ENCODE measurements at places on chromosomes 16 and 17. TPM values are rescaled to one million over a fixed set of nuclear protein-coding genes. Genes with fewer than 3 reads are reported as not detected.

The ITGA2B gene
- 1.2 TPM for total RNA-seq

The KLHL11 gene
- total RNA-seq: 3.8 TPM

The ENPP7 gene
- total RNA-seq: not detected

The ZG16 gene
- total RNA-seq: not detected

The FOXL1 gene
- 1.2 TPM for total RNA-seq

The EIF4A3 gene
- total RNA-seq: 211 TPM

The SLC16A5 gene
- total RNA-seq: 36.0 TPM

The CCL1 gene
- total RNA-seq: not detected

The MT1G gene
- total RNA-seq: not detected

The SALL1 gene
- 0.09 TPM for total RNA-seq

The ST3GAL2 gene
- 20.4 TPM for total RNA-seq

The DCAF7 gene
- total RNA-seq: 64.5 TPM

The C16orf89 gene
- total RNA-seq: not detected

The KAT8 gene
- total RNA-seq: 43.1 TPM

The PPL gene
- total RNA-seq: 5.4 TPM

The COL1A1 gene
- total RNA-seq: 6.5 TPM

The PSME3 gene
- total RNA-seq: 225 TPM

The DNAH2 gene
- total RNA-seq: 0.03 TPM

The ZNF205 gene
- total RNA-seq: 10.8 TPM

The RASL10B gene
- not detected for total RNA-seq

The FBXL16 gene
- total RNA-seq: 7.7 TPM

The ITGB4 gene
- 77.6 TPM for total RNA-seq

The YBX2 gene
- total RNA-seq: 0.52 TPM

The OTOP2 gene
- total RNA-seq: not detected

The CD68 gene
- 25.6 TPM for total RNA-seq

The KRT25 gene
- not detected for total RNA-seq

The PPM1E gene
- 0.10 TPM for total RNA-seq

The NT5M gene
- 11.5 TPM for total RNA-seq

The PIK3R5 gene
- not detected for total RNA-seq

The DNASE1L2 gene
- 0.80 TPM for total RNA-seq

The TMEM220 gene
- total RNA-seq: 4.2 TPM

The CACNG1 gene
- not detected for total RNA-seq

The KRTAP16-1 gene
- not detected for total RNA-seq

The NCBP3 gene
- 32.0 TPM for total RNA-seq

The ANKRD40 gene
- total RNA-seq: 50.6 TPM

The MAP2K6 gene
- 5.4 TPM for total RNA-seq

The RNF222 gene
- not detected for total RNA-seq

The SULT1A2 gene
- not detected for total RNA-seq

The SLX1B gene
- total RNA-seq: 83.8 TPM

The CHRNE gene
- total RNA-seq: not detected

The CSH2 gene
- total RNA-seq: not detected

The EVPL gene
- 18.5 TPM for total RNA-seq

The PPP1R1B gene
- not detected for total RNA-seq

The KIF18B gene
- total RNA-seq: 35.4 TPM

The ADAMTS18 gene
- total RNA-seq: not detected

The C16orf96 gene
- 0.03 TPM for total RNA-seq

The NEUROD2 gene
- total RNA-seq: not detected

The G6PC1 gene
- total RNA-seq: not detected

The TNFRSF17 gene
- not detected for total RNA-seq

The DLX4 gene
- 1.7 TPM for total RNA-seq

The TNP2 gene
- total RNA-seq: not detected

The TSR1 gene
- 63.2 TPM for total RNA-seq

The ZNF18 gene
- total RNA-seq: 4.2 TPM

The NOG gene
- total RNA-seq: 0.78 TPM
